ENCODE measurements at places on chromosomes 6 and 20.

DNA sequence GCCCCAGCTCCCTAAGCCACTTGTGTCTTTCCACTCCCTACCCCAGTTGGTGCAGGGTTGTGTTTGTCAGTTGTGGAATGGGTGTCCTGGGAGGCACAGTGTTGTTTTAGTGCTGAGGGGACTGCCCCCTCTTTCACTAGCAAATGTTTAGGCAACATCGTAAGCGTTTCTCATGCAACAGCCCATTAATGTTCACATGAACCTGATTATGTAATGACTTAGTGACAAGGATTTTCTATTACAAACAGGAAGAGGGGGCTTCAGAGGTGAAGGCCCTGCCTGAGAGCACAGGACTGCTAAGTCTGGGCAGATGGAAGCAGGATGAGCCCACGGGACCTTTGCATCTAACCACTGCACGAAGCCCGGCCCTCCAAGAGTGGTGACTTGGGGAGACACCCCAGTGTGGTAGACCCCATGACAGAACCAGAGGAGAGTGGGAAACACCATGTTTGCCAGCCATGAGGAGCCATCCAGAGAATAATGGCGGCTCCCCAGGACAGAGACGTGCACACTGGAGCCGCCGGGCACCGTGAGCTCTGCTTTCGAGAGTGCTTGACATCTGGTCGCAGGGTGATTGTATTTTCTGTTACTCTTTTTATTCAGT lies 339.7 kb downstream of the THBS2 start:
- DNase-seq, result no peak

DNA sequence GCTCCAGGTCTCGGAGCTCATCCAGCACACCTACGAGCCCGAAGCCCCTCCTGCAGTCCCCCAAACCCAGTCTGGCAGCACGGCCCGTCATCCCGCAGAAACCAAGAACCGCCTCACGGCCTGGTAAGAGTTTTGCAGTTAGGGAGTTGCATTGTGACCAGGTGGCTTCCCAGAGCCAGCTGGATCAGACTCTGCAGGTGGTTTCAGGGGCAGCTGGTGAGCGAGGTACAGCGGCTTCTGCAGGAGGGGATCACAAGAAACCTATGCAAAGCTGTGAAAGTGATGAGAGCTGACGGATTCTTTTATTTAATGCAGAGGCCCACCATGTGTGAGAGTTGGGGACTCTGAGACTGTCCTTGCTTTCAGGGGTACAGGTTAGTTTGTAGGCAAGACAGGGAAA lies 45.9 kb upstream of the SCGN start:
- no peak for DNase-seq

GRCh38 chr20:48652961-48653705 lies 174.7 kb downstream of the PREX1 start:
- no peak for DNase-seq

DNA sequence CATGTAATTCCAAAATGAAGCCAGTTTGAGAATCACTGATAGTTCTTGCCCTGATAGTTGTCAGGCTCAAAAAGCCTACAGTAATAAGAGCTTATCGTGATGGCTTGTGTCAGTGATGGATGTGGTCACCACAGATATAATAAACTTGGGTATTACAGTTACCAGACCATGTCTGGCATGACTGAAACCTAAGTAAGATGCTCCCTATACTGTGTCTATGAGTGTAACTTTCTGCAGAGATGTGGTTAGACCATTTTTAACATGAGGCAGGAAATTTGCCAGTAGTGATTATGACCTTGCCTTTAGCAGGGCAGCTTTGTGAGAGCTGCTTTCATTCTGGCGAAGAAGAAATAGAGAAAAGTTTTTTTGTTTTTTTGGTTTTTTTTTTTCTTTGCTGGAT lies 90.2 kb downstream of the ANKS1A start:
- no peak for DNase-seq

GRCh38 chr6:165692106-165692653 lies 29.1 kb upstream of the PDE10A start:
- DNase-seq, result no peak

DNA sequence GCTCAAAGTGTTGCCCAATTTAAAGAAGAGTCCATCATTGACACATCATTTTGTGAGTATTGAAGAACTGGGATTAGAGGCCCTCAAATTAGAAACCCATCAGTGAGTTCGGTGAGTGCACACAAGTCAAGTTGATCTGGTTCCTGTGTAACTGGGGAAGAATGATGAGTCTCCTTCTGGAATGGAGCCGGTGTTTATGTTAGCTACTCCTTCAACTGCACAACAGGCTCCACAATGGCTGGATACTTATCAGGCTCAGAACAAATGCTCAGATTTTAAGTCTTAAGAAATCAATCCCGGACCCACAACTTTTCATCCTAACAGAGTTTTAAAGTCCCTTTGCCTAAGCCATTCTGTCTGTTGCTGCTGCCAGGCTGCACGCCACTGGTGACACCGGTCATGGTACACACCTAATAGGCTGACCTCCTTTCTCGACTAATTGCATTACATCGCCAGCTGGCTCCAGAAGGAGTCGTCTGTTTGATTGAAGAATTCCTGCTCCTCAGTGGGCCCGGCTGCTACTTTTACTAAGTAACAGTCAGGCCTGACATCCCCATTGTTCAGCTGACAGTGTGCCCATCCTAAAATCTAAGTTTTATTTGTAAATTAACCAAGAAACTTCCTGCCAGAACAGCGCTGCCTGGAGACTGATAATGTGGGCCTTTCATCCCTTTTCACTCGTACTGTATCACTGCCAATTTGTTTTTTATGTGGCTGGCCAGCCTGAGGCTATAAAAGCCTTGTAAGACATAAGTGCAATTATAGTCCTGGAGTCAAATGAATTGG lies 130.4 kb downstream of the INSM1 start:
- no peak for DNase-seq

DNA sequence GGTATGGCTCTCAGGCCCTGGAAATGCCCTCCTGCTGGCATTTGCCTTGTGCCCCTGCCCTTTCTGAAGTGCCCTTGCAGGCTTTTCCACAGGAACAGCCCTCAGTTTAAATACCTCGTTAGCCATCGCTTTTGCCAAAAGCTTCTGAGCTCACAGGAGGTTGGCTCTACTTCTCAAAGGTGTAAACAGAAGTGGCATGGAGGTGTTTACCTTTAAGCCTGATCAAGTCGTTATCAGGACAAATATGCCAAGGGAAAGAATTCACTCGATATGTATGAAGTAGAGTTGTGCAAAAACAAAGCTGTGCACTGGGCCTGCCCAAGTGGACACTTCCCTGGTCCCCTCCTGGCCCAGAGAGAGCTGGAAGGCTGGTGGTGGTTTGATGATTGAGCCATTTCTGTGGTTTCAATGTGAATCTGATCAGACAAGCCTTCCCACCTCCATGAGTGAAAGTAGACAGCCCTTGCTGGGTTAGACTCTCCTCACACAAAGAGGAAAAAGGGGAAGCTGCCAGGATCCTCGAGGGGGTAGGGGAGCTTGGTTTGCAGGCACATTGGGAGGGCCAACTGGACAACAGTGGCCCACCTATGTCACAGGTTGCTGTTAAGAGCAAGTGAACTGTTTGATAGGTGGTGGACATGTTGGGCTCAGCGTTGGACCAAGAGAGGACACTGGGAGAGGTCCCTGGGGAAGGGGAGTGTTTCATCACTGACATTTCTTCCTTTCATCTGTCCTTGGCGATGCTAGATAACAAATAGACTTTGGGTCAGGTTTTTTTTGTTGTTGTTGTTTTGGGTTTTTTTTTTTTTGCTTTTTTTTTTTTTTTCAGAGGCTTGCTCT lies 98.7 kb downstream of the ZDHHC14 start:
- no peak for DNase-seq

All from activated CD4-positive, alpha-beta T cell treated with anti-CD3 and anti-CD28 coated beads for 48 hours (primary cell).